ENCODE measurements at places on chromosomes 11 and 22.

DNA sequence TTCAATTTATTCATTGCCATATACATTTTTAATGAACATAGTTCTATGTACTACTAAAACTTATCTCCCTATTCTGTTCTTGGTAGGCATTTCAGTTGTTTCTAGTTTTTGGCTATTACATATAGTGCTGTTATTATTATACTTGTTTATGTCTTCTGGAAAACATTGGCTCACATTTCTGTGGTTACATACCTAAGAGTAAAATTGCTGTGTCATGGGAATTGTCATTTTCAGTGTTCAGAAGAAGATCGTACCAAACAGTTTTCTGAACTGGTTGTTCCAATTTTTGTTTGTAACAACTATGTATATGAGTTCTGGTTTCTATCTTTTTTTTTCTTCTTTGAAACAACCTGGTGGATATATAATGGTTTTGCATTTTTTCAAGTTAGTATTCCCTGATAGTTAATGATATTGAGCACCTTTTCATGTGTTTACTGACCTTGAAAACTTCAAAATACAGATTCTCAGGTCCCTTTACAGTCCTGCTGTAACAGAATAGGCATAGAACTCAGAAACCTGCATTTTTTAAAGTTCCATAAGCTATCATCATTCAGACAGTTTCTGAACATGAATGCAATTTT, 230.7 kb downstream of the JRKL start:
- no peak for DNase-seq

DNA sequence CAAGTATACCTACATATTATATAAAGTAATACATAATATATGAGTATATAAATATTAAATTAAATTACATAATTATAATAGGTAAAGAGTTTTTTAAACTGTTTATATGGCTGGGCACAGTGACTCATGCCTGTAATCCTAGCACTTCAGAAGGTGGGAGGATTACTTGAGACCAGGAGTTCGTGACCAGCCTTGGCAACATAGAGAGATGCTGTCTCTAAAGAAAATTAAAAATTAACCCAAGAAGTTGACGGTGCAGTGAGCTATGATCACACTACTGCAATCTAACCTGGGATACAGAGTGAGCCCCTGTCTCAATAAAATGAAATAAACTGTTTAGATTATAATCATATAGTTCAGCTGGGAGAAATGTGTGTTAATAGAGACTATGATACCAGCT, 363.0 kb downstream of the DDX10 start:
- no peak for DNase-seq

- peak; percentile 48 for DNase-seq
Observed at GRCh38 chr11:119322921-119323531, 6.1 kb upstream of the MCAM start.

DNA sequence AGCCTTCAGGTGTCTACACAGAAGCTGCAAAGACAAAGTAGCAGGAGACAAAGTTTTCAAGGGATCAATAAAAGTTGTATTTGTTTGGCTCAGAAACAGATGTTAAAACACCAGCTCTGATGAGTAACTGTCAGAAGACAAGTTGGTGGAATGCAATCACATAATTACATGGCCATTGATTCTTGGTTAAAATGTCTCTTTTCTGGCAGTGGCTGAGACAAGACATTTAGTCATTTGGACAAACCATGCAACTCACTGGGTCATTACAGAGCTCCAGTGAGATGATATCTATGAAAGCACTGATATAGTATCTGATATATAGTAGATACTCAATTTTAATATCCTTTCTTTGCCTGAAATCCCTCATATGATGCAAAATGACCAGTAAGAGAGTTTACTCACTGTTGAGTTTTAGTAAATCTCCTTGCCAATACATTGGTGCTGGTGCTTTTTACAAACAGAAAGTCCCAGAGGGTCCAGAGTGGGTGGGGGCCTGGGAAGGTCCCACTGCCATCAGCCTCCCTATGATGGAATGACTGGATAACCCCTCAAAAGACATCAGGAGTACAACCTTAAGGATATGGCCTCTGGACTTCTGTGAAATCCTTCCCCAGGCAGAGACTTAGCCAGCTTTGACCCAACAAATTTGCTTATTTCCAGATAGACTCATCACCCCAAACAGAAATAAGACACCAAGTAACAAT, 95.0 kb downstream of the SLC1A2 start:
- no peak for DNase-seq

GRCh38 chr11:1496091-1496760, 9.6 kb upstream of the MOB2 start:
- DNase-seq, result no peak

- no peak for DNase-seq
Observed at GRCh38 chr22:37230673-37231405, 13.2 kb downstream of the RAC2 start.

- DNase-seq, result no peak
Observed at GRCh38 chr11:76903325-76903724, 42.6 kb downstream of the ACER3 start.

- no peak for DNase-seq
Observed at GRCh38 chr11:79610139-79610538, 169.3 kb upstream of the TENM4 start.

DNA sequence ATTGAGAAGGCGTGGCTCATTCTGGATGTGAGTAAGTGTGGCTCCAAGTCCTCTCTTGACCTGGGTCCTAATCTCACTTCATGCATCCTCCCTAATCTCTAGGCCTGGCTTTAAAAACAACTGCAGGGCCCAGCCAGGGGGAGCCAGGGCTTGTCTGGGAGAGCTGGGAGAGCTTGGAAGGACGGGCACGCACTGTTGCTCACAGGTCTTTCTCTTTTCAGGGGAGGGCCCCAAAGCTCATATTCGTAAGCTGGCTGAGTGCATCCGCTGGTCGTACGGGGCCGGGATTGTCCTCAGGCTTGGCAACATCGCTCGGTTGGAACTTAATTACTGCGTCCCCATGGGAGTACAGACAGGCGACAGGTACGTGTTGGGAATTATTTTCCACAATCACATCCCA, 34.1 kb upstream of the PARVB start:
- DNase-seq, result no peak

GRCh38 chr11:10728789-10729472, 22.1 kb upstream of the CTR9 start:
- no peak for DNase-seq

Measured in right cardiac atrium (tissue), 5 donors.